ENCODE measurements at places on chromosomes 3 and 15. TPM values are rescaled to one million over a fixed set of nuclear protein-coding genes. Genes with fewer than 3 reads are reported as not detected.

CPNE9 gene
- total RNA-seq, result not detected

GRCh38 chr15:87167055-87167454 is 1087.4 kb downstream of the AGBL1 start:
- no peak for DNase-seq

DNA sequence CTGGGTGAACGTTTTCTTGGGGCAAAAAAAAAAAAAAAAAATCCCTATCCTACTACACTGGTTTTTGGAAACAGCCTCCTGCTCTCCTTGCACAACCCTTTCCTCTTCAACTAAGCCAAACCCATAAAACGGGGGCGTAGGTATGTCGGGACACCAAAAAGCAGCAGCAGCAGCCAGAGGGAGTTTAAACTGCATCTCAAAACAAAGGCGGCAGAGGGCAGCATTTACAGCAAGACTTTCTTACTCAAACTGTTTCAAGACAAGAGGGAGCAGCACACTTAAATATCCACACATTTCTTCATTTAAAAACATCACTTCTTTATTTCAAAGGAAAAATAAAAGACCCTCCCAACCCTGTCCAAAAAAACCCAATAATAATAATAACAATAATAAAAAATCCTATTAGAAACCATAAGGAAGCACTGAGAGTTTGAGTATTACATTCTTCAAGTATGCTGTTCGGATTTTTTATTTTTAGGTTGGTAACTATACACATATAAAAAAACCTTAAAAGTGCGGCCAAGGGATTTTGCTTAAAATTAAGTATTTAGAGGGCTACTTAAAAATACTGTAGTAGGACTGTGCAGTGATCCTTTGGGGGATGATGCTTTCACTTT is 43.9 kb upstream of the PLXND1 start:
- DNase-seq, result peak; percentile 84

HRG gene
- total RNA-seq, result not detected

DNA sequence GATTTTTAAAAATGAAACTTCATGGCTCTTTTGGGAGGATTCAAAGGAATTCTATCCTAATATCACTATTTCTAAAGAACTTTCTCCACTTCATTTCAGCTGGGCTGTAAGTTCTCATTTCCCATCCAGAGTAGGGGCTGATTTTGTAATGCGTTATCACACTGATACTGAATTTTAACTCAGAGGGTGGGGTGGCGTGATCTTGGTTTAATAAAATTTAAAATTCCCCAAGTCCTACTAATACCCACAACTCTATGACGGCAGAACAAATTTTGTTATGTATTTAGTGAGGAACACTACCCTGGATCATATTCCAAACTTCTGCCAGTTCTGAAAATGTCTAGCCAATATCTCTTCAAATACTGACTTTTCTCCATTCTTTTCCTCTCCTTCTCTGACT is 92.7 kb downstream of the ASB7 start:
- DNase-seq, result no peak

DNAH12 gene
- total RNA-seq, result not detected

GRCh38 chr15:60539016-60539415 is 60.1 kb upstream of the ICE2 start:
- DNase-seq, result no peak

DNA sequence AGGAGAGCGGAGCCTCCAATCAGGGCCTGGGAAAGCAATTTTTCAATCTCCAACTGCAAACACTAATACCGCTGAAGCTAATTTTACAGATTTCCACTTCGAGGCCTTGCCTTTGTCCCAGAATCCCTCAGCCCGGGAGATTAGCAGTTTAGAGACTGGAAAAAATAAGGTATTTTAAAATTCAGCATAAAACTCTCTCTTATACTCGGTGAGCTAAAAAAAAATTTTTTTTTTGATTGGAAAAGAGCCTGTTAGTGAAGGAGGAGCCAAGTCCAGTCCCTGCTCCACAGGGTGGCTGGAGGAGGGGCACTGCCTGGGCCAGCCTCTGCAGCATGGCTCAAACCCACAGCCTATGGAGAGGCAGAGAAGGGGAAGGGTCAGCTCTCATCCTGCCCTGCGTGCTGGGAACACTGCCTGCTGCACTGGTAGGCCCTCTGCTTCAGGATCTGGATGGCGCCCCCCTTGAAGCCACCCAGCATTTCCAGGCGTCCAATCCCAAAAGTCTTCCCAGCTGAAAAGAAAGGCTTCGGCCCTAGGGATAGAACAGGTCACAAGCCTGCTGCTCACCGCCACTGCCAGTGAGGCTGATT is 48.9 kb downstream of the CACNA2D2 start:
- no peak for DNase-seq

DNA sequence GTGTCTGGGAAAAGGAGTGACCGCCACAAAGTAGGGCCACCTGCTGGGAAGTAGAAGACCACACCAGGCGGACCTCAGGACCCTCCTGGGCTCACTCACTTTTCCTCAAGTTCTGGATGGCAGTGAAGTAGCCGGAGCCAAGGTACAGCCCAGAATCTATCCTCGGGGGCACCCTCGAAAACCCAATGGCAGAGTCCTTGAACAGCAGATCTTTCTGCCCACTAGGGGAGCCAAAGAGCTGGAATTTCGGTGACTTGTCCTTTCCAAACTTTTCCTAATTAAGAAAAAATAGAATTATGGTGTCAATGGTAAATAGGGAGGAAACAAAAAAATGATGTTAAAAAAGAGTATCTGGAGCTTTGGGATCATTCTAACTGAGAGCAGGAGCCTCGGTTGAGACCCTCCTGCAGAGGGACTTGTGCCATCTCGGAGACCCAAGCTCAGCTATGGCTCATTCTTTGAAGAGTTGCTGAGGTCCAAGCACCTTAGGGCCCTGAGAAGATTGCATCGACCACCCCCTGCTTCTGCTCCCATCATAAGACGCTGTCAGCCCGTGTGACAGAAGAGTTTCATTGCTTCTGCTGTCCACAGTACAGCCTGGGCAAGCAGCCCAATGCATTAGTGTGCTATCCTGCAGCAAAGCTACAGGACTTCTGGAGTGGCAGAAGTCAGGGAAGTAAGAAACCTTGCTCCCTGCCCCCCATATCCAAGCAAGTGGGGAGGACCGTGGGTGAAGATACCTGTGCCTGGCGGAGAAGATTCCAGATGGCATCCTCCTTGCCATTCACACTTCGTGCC is 14.8 kb downstream of the LTF start:
- DNase-seq, result no peak

DNA sequence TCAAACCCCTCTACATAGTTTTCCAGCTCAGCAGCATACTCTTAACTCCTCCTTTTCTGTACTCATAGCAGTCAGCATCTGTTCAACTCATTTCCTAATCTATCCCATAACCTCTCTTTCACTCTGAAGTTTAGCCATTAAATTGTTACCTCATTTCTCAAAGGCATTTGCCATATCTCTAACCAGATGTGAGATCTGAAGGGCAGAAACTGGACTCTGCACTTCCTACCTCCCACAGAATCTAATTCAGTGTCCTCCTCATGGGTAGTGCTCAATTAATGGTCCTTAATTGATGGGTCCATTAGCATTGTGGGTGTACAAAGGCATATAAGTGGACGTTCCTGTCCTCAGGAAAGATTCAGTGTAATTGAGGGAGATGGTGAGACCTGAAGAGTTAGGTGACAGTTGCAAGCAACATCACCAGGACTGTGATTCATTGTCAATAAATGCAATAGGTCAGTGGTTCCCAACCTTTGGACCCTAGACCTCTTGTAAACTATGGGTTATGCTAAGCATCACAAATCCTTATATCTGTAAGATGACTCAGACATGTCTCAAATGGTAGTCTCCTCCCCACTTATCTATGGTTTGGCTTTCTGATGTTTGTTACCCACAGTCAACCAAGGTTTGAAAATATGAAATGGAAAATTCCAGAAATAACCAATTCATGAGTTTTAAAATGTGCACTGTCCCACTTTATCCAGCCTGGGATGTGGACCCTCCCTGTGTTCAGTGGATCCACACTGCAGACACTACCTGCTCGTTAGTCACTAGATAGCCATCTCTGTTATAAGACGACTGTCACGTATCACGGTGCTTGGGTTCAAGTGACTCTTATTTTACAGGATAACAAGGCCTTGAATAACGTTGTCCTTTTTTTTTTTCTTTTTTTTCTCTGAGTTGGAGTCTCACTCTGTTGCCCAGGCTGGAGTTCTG is 25.0 kb upstream of the UACA start:
- DNase-seq, result peak; percentile 42

GRCh38 chr3:189404797-189405484 is 226.2 kb upstream of the TP63 start:
- DNase-seq, result no peak

DNA sequence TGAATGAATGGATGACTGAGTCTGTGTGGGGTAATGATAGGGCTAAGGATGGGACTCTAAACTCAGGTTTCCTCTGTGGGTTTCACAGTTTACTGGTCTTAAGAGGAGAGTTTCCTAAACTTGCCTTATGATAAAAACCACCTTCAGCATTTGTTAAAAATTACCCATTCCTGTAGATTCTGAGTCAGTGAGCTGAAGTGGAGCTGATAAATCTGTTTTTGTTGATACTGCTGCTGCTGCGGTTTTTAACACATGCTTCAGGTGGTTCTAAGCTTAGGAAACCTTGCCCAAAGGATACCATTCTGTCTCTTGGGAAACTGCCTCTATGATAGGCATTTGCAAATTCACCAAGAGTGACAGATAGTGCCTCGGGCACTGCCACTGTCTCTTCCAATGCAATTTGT is 52.6 kb downstream of the MECOM start:
- peak; percentile 14 for DNase-seq

- no peak for DNase-seq
Measured at GRCh38 chr15:44035781-44036699, 159.0 kb downstream of the FRMD5 start.

DNA sequence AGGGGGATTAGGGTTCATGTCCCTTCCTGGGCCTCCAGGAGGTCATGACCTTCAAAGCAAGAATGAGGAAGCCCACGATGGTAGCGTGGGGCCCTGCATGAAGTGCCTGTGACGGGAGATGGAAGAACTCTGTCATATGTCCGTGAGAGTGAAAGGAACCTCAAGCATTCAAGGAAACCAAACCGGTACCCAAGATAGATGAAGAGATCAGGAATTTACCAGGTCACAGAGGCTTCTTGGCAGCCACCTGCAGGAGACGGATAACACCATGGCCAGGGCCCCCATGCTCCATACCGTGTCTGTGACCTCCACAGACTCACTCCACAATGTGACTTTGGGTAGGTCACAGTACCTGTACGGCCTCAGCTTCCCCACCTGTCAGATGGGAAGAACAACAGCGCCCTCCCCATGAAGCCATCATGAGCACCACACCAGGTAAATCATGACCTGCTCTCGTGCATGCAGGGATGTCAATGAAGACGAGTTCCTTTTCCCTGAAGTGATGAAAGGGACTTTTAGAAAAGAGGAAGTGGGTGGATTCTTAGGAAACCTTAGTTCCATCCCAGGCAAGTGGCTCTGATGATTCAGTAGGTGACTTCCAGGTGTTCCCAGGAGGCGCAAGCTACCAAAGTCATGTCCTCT is 23.3 kb upstream of the CYP11A1 start:
- no peak for DNase-seq

GRCh38 chr3:183478501-183478900 is 50.1 kb upstream of the MCF2L2 start:
- no peak for DNase-seq

DNA sequence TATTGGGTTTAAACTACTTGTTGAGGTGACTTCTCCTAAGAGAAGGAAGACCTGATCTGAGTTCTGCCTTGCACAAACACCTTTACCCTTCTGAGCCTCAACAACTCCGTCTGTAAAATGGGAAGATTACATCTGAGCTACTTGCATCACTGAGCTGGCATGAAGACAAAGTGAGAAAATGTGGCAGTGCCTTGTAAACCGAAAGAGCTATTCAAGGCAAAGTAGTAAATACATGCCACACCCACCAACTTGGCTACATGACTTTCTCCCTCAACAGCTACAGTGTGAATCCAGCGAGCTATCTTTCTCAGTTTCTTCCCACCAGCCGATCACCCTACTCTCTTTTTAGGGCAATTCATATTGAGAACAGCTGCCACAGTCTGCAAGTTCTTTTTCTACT is 148.3 kb downstream of the FOXB1 start:
- no peak for DNase-seq

DNA sequence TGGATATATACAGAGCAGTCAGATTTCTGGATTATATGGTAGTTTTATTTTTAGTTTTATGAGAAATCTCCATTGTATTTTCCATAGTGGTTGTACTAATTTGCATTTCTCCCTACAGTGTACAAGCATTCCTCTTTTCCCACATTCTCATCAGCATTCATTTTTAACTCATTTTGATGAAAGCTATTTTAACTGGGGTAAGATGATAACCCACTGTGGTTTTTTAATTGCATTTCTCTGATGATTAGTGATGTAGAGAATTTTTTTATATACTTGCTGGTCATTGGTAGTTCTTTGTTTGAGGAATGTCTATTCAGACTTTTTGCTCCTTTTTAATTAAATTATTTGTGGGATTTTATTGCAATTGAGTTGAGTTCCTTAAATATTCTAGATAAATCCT is 903.6 kb downstream of the DIPK2A start:
- peak; percentile 4 for DNase-seq

GRCh38 chr15:38740206-38740605 is 175.6 kb upstream of the RASGRP1 start:
- no peak for DNase-seq

- DNase-seq, result no peak
Measured at GRCh38 chr3:9695746-9696145, 7.9 kb upstream of the CPNE9 start.

DNA sequence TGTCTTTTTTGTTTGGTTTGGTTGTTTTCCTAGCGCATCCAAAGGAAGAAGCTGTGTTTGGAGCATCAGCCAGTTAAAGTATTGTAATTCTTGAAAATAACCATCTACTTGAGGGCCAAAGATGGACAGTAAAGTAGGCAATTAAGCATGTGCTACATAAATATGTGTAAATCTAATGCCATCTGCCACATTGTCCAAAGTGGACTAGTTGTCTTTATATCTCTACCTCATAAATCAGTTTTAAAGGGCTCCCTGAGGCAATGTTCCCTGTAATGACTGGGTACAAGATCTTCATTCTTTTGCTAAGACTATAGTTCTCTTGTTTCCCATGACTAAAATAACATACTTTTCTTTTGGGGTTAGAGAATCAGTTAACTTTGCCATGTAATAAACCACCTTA is 460.0 kb upstream of the RARB start:
- DNase-seq, result no peak

GRCh38 chr3:192884777-192885773 is 32.6 kb downstream of the MB21D2 start:
- DNase-seq, result peak; percentile 99

DNA sequence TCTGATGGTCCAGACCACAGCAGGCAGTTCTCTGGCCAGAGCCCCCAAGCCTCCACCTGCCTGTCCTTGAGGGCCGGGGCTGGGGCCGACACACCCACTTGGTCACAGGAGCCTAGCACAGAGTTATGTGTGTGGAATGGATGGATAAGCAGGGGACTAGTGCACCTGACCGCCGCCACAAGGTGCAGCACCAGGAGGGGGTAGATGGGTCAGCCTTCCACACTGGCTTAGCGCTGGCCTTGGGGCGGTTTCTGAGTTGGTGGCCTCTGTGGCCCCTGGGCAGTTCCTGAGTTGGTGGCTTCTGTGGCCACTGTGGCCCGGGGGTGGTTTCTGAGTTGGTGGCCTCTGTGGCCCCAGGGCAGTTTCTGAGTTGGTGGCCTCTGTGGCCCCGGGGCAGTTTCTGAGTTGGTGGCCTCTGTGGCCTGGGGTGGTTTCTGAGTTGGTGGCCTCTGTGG is 75.8 kb downstream of the FBLN2 start:
- DNase-seq, result no peak

CAND2 gene
- total RNA-seq, result 2.0 TPM

GRCh38 chr15:34282384-34282783 is 55.2 kb downstream of the SLC12A6 start:
- no peak for DNase-seq

- no peak for DNase-seq
Measured at GRCh38 chr3:129699199-129699598, 92.7 kb upstream of the PLXND1 start.

- no peak for DNase-seq
Measured at GRCh38 chr3:124765197-124765840, 35.1 kb downstream of the UMPS start.

Data from A172 (cell line).